Frontal cortex (tissue), 4 donors: ENCODE measurements at places on chromosomes 5 and 9.

GRCh38 chr5:147643142-147643541 lies 133.3 kb upstream of the DPYSL3 start:
- DNase-seq, result no peak

- peak; percentile 30 for DNase-seq
Observed at GRCh38 chr5:172820046-172820767, 13.8 kb upstream of the ERGIC1 start.

GRCh38 chr5:72117307-72117706 lies 10.0 kb downstream of the MAP1B start:
- no peak for DNase-seq

DNA sequence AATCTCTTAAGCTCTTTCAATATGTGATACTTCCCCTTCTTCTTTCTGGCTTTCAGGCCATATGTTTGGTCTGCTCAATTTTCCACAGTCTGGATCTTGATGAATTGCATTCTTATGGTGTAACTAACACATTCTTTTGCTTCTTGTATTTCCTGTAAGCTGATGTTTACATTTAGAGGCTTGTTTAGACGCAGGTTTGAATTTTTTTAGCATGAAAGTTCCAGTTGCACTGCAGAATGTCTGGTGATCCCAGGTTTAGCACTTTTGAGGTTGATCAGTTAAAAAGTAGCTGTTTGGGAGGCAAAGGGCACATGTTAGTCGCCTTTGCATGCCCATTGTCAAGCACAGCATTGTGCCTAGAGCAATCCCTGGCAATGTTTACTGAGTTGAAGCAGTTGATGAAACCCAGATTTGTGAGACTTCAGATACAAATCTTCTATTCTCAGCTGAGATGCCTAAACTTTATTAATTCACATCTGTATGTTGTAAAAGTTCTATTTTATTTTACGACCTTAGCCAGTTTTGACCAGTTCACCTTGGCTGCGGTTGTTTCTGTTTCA lies 59.6 kb upstream of the SPATA31C2 start:
- no peak for DNase-seq

DNA sequence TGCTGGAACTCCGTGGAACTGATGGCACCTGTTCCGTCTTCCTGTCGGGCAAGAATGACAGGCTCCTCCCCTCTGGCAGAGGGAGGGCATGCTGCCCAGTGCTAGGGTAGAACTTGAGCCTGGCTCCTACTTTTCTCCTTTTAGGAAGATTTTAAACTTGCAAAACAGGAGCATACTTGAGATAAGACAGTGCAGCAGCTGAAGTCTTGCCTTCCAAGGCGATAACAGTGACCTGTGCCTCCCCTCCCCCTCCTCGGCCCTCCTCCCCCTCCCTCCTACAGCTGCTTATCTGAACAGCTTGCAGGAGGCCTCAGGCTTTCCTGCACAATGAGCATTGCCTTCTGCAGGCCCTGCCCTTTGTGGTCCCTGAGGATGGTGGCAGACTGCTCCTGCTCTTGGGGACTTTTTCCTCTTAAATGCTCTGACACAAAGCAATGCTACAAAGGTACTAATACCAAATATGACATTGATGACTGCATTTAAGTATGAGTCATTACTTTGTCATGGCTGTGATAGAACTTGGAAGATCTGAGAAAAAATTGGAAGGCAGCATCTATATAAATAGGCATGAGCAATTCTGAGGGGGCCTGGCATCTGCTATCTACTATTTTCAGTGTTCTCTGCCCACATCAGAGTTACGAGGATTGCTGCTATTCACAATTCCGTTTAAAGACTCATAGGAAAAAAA lies 2.0 kb downstream of the GADD45G start:
- no peak for DNase-seq

- no peak for DNase-seq
Observed at GRCh38 chr9:8643464-8643863, 843.9 kb upstream of the DMAC1 start.

GRCh38 chr5:89034588-89034987 lies 151.6 kb upstream of the MEF2C start:
- DNase-seq, result no peak

DNA sequence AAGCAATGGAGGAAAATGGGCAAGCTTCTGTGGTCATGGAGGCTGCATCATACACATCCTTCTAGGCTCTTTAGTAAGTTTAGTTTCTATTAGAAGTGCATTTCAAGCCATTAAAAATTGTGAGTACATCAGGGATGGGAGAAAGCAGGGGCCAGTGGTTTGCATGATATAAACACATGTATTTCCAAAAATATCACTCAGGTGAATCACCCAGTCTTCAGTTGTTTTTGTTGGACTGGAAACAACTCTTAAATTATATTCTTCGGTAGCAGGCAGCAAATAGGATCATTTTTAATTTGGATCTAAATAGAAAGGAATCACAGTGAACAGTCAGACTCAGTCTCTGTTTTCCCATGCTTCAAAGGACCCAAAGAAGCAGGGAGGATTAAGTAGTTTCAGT lies 657.9 kb downstream of the TLR4 start:
- no peak for DNase-seq

DNA sequence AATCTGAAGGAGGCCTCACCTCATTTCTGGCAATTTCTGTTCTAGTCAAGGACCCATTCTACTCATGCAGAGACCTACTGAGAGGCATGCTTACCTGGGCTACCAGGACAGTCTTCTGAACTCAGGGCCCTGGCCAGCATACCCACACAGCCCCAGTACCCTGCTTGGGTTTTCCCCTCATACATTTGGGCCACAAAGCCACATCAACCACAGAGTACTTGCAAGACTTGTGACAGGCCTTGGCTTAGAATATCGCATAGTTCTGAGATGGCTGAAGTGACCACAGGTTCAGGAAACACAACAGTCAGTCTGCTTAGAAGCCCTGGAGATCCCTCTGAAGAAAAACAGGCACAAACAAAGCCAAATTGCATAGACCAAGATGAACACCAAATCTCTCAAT lies 758.8 kb upstream of the CDH9 start:
- no peak for DNase-seq

DNA sequence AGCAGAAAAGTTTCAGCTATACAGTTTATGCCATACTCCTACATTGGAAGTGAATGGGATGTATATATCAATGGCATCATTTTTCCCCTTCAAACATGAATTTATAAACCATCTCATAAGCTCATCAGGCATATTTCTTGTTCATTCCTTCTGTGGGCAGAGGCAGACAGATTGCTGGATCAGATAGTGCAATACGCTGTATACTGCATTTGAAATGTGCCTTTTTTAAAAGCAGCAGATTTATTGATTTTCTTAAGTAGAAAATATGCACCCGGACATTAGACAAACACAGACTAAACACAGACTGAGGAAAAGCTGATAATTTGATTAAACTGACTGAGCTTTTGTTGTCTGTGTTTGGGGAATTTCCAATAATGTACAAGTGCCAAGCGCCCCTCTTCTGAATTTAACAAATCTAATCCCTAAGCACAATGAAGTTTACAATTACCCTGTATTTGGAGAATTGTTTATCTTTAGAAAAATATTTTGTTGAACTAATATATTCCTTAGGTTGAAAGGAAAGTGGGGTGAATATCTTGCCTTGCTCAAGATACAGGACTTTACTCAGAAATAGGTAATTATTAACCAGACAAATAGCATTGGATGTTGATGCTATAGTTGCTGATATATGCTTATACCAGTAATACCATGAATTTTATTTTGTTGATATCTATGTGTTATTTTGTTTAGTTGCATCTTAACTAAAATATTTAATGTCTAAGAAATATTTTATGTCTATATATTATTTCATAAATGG lies 566.6 kb upstream of the MEF2C start:
- no peak for DNase-seq

GRCh38 chr5:123035360-123035917 lies 1.1 kb downstream of the PPIC start:
- DNase-seq, result no peak

DNA sequence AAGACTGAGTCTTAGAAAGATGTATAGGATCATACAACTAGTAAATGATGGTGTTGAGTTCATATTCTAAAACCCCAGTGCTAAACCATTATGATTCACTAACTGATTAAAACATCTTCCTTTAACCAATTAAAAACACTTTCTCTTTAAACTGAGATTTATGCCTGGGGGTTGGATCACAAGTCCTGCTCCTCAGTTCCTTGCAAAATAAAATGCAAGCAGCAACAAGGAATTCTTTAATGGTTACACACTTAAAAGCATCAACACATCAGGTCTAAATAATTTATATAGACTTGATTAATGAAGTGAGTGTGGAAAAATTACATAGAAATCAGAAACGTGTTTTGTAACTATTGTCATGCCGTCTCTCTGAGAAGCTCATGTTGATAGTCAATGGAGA lies 189.2 kb downstream of the TARS1 start:
- DNase-seq, result no peak

GRCh38 chr5:124511791-124512190 lies 234.6 kb downstream of the ZNF608 start:
- no peak for DNase-seq

DNA sequence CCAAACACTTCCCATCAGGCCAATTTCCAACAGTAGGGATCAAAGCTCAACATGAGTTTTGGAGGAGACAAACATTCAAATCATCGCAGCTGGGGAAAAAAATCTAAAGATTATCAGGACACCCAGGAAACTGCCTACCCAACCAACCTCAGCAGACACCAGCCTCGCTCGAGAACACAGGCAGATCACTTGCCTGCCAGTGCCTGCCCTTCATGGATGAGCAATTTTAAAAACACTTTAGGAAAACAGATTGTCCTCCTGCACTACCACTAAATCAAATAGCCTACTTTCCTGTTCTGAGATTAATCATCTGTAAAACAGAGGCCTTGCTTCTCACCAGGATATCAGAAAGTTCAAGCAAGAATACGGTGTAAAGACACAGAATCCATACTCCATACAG lies 14.7 kb upstream of the TMEM174 start:
- DNase-seq, result no peak

DNA sequence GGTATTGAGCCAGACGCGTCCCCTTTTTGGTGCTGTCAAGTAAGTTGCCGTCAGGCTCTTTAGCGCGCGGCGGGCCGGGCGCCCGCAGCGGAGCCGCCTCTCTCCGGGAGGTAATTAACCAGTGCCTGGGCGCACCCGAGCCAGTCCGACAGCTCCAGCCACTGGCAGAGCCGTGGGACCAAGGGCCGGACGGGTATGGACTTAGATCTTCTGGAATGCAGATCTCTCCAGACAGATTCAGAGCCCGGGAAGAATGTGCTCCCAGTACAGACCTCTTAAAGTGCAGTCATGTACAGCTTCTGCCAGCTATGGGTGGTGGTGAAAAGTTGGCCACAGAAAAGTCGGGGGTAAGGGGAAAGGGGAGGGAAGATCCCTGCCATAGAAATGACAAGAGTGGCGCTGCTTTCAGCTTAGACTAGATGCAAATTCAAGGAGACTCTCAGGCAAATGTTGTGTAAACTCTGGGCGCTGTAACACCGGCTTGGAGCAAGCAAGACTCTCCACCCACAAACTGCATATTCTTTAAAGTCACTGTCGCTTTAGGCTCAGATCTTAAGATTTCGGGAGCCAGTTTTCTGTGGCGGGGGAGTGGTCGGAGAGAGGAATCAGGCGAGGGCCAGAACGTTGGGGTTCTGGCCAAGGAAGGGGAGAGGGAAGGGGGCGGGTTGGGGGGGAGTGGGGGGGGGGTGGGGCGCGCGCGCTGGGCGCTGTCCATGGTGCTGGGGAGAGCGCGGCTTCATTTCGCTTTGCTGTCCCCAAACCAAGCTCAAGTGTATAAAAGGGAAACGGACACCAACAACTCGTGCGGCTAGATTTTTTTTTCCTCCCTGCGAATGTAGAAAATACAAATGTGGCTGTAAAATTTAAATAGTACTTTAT lies 29.2 kb downstream of the NR2F1 start:
- no peak for DNase-seq

DNA sequence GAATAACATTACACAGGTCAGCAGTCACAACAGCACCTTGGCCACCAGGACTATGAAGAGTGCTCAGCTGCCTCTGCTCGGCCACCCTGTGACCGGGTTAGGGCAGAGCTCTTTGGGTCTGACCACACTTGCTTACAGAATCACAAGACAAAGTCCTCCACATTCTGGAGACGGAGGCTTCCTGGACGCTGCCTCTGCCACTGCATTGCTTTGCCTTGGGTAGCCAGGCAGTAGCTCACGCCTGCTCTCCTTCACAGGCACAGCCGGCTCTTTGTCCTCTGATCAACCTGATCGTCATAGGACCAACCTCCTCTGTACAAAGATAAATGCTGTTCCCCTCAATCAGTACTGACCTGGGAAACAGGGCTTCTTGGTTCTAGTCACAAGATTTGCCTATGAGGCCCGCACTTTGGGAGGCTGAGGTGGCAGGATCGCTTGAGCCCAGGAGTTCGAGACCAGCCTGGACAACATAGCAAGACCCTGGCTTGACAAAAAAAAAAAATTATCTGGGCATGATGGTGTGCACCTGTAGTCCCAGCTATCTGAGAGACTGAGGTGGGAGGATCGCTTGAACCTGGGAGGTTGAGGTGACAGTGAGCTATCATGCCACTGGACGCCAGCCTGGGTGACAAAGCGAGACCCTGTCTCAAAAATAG lies 128.4 kb upstream of the IER5L start:
- DNase-seq, result no peak

- no peak for DNase-seq
Observed at GRCh38 chr9:84703793-84704192, 34.3 kb downstream of the NTRK2 start.

GRCh38 chr5:150661821-150662596 lies 958 bp downstream of the MYOZ3 start:
- no peak for DNase-seq

DNA sequence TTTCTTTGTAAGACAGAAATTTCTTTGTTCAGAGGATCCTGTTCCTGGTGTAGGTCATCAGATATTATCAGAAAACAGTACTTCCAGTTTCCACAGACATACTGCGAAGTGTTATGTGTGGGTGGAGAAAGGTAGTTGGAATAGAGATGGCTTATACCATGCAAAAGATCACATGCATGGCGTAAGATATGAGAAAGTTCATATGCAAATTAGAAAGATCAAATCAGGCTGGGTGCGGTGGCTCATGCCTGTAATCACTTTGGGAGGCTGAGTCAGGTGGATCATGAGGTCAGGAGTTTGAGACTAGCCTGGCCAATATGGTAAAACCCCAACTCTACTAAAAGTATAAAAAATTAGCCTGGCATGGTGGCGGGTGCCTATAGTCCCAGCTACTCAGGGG lies 65.2 kb upstream of the GLIS3 start:
- DNase-seq, result no peak

DNA sequence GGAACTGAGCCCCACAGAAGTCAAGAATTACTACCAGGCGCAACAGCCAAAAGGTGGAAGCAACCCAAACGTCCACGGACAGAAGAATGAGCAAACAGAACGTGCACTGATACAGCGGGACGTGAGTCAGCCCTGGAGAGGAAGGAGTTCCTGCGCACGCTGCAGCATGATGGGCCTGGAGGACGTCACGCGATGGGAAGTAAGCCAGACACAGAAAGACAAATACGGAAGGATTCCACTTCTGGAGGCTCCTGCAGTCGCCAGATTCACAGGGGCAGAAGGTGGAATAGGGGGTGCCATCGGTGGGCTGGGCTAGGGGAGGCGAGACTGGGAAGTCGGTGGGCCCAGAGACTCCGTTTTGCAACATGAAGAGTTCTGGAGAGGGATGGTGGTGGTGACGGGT lies 80.3 kb upstream of the PHYKPL start:
- no peak for DNase-seq
